ENCODE measurements at places on chromosomes 5 and 9.

DNA sequence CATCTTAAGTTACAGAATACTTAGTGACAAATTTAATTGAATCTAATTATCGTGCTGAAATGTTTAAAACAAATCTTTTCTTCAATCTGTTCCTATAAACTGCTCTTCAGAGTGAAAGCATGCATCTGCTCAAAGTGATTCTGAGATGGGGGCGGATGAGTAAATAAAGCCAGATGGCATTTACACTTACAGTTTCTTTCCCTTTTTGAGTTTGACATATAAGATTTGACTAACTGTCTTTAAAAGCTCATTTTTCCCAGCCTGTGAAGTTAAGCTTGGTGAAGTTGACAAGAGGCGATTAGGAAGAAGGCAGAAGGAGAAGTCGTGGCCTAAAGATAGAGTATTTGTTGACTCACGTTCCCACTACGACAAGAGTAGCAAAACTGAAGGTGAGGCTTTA, 137.4 kb downstream of the LPAR1 start:
- DNase-seq: no peak

DNA sequence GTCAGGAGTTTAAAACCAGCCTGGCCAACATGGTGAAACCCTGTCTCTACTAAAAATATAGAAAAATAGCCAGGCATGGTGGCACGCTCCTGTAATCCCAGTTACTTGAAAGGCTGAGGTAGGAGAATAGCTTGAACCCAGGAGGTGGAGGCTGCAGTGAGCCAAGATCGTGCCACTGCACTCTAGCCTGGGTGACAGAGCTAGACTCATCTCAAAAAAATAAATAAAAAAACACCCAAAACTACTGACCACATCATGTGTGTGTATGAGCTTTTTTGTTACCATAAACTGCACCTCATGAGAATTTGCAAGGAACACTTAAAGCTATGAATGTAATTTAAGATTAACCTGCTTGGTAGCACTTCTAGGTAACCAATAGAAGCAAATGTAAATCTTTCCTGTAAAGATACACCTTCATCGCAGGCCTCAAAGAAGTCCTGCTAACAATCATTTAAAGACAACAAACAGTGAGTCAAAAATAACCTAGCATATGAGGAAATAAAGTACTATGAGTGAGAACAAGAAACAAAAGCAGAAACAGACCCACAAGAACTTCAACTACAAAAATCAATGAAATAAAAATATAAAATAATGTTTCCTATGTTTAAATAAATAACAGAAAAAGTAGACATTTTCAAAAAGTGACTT, 13.0 kb downstream of the SLC38A9 start:
- peak; percentile 20 for DNase-seq

GRCh38 chr5:56529666-56530430, 285.5 kb upstream of the MAP3K1 start:
- no peak for DNase-seq

- DNase-seq: no peak
These were observed 53.3 kb upstream of the ANGPTL2 start for GRCh38 chr9:127175764-127176163.

DNA sequence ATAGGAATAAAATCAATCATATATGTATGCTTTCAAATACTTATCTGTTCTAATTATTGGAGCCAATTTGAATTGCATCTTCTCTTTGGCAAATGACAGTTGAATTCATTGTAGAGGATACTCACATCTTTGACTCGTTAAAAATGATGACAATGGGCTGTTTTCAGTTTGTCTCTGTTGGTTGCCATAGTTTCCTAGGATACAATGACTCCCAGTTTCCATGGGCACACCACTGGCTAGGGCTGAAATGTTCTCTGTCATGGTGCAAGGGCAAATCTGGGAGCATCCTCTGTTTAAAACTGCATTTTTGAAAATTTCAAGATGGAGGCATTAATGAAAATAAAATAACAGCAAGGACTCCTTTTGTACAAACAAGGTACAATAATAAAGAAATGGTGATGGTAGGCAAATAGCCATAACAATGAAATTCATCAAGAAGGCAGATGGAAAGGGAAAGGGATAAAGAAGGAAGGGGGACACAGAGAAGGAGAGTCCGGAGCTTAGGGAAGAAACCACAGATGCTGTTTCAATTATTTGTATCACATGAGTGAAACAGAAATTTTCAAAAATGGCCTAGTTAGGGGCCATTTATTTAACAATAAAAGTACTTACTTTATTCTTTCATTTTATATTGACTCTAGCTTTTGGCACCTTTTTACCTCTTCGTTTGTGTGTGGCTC, 378.8 kb upstream of the SEMA6A start:
- no peak for DNase-seq

GRCh38 chr5:118597543-118597942, 390.8 kb downstream of the DTWD2 start:
- DNase-seq: no peak

GRCh38 chr9:124274226-124274625, 16.5 kb downstream of the NEK6 start:
- DNase-seq: no peak

- DNase-seq: no peak
These were observed 28.4 kb downstream of the CDHR2 start for GRCh38 chr5:176577312-176578176.

- no peak for DNase-seq
These were observed 108.2 kb downstream of the SYK start for GRCh38 chr9:90909747-90910283.

DNA sequence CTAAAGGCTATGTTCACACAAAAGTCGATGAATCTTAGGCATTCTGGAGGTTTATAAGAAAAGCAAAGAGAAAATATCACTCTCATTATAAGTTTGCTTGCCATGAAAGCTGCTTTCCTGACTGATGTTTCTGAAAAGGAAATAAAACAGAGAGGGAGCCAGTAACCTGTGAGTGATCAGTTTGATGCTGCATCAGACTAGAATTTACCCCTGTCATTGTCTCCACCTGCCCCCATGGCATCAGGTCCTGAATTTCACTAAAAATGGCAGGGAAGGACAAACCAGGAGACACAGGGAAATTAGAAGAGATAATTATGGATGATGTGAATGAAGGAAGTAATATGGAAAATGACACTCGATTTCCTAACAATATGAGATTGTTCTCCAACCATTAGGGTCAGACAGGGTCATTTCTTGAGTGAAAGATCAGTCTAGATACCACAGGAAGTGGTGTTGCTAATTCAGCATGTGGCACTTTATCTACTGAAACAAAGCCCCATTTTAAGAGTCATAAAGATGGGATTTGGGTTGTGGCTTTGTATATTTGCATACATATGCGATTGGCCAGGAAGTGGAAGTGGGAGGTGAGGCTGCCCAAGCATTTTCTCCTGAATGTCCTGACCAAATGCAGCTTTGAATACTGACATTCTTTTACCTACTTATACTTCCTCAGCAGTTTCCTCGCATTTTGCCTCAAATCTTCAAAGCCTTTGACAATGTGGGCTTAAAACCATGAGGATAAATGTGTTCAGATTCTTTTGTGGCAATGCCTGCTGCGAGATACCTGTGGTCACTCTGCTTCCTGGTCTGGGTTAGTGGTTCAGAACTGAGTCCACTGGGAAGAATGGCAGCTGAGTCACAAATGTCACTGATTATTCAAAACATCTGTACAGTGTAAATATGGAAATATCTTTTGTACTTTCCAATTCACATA, 29.7 kb downstream of the MEGF10 start:
- DNase-seq: peak; percentile 32

GRCh38 chr5:38422622-38423021, 133.8 kb downstream of the LIFR start:
- no peak for DNase-seq

GRCh38 chr9:124786881-124787573, 10.1 kb downstream of the OLFML2A start:
- DNase-seq: no peak

DNA sequence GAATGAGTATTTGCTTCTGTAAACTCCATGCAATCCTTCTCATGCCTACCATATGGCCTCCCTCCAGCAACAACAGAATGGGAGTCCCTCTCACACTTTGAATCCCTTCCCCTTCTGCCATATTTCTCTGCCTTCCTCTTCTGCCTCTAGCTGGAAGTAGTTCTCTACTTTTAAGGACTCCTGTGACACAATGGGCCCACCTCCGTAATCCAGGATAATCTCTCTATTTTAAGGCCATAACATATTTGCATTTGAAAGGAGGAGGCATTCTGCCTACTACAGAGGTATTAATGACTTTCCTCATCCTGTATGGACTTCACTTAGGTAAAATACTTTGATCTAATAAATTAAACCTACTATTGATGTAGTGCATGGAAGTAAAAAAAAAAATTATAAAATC, 155.4 kb upstream of the ITGA1 start:
- no peak for DNase-seq

GRCh38 chr5:7801891-7802614, 48.9 kb downstream of the CFAP90 start:
- DNase-seq: no peak

DNA sequence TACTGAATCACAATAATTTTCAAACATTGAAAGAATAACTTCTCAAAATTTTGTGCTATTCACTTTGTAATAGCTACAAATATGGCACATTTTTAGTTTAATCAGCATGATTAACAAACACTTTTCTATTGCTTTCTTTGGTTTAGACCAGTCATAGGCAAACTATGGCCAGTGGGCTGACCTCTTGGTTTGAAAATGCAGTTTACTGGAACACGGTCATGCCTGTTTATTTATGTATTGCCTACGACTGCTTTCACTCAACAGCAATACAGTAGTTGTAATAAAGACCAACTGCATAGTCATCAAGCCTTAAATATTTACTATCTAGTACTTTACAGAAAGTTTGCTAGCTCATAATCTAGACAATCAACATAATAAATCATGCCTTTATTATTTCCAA, 810.8 kb downstream of the TLE1 start:
- DNase-seq: no peak

GRCh38 chr9:110815361-110815760, 146.8 kb downstream of the MUSK start:
- DNase-seq: no peak

DNA sequence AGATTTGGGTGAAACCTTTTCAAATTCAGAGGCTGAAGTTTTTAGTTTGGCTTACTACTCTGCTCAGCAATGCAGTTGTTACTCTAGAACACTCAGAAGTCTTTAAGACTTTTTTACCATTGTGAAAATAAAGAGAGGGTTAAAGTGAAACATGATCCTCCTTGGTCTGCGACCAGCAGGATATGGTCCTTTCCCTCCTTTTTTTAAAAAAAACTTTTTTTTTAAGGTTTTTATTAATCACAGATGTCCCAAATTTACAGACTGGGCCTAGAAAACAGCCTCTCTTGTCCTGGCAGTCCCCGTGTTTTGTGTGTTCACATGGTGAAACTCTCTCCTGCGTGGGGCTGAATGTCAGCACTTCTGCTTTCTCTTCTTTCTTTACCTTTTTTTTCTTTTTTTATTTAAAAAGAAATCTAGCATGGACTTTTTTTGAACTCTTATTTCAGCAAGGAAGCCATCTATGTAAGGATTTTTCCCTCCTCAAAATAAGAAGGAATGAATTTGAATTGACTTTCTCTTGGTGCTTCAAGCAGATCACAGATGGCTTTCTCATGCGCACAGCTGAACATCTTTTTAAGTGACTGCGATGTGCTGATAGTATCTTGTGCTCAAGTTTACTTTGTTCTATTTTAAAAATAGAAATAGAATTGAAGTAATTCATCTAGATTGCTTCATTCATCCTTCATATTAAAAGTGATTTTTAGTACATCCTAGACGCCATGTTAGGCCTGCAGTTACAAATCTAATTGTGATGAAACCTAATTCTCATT, 128.7 kb upstream of the OTULINL start:
- no peak for DNase-seq

- peak; percentile 20 for DNase-seq
These were observed 11.2 kb downstream of the SLC45A2 start for GRCh38 chr5:33973271-33973670.

GRCh38 chr9:71816916-71817451, 48.7 kb upstream of the CEMIP2 start:
- DNase-seq: no peak

- DNase-seq: no peak
These were observed 112.8 kb downstream of the EMB start for GRCh38 chr5:50328193-50328729.

GRCh38 chr9:110995420-110996340, 42.6 kb downstream of the LPAR1 start:
- no peak for DNase-seq

- DNase-seq: no peak
These were observed 102.7 kb downstream of the ADAMTS12 start for GRCh38 chr5:33788922-33789566.

GRCh38 chr5:172939071-172939470, 20.2 kb upstream of the RPL26L1 start:
- DNase-seq: peak; percentile 16

DNA sequence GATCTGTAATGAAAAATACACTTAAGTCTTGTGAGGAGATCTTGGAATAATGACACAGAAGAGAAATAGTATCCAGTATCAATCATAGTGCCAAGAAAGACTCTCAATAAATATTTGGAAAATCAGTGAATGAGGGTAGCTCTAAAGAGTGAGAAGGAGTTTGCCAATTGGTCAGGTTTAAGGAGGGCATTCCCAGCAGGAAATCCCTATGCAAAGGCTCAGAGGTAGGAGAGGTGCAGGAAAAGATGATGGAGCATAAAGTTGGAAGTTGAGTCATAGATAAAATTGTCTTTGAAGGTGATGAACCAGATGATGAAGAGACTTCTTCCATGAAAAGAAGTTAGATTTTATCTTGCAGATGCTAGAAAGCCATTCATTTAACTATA, 27.8 kb downstream of the TNPO1 start:
- DNase-seq: no peak

- DNase-seq: no peak
These were observed 54.5 kb downstream of the GABBR2 start for GRCh38 chr9:98654247-98654646.

DNA sequence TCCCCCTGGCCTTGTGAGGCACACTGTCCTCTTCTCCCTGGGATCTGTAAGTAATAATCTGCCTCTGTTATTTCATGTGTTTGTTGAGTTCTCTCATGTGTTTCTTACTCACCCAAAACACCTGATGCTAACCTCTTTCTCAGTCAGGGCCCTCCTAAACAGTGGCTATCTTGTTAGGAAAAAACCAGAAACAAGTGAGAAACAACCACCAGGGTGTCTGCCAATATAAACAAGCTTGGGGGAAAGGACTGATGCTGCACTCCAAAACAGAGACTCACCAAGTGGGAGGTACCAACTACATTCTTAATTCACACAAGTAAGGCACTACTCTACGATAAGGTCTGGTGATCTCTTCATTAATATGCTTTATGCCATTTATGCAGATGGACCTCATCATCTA, 564.4 kb downstream of the SEMA5A start:
- no peak for DNase-seq

DNA sequence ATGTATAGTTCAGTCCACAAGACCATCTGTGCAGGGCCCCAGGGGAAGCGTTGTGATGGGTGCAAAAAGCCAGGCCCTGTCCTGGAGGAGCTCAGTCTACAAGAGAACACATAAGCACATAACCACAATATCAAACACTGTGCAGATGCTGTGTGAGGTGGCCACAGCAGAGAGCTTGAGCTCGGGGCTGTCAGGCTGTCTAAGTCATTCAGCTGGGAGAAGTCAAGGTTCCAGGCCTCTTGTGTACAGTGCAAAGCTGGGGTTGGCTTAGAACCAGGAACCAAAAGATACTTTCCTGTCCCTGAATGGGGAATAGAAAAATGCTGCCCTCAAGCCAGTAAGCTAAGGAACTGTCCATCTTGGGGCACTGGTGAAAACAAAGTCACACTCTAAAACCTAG, 75.0 kb downstream of the PRDM6 start:
- DNase-seq: no peak

Data from activated CD4-positive, alpha-beta T cell treated with anti-CD3 and anti-CD28 coated beads, Interleukin-2, amount 50 U/mL, for 16 hours (primary cell).